HCT116 (cell line): ENCODE measurements at places on chromosomes 13 and 19.
A peak's percentile ranks its signal among the peaks of the same experiment; 100 is the strongest.

GRCh38 chr13:37417060-37417441 lies 181.5 kb downstream of the POSTN start:
- no peak for DNase-seq

DNA sequence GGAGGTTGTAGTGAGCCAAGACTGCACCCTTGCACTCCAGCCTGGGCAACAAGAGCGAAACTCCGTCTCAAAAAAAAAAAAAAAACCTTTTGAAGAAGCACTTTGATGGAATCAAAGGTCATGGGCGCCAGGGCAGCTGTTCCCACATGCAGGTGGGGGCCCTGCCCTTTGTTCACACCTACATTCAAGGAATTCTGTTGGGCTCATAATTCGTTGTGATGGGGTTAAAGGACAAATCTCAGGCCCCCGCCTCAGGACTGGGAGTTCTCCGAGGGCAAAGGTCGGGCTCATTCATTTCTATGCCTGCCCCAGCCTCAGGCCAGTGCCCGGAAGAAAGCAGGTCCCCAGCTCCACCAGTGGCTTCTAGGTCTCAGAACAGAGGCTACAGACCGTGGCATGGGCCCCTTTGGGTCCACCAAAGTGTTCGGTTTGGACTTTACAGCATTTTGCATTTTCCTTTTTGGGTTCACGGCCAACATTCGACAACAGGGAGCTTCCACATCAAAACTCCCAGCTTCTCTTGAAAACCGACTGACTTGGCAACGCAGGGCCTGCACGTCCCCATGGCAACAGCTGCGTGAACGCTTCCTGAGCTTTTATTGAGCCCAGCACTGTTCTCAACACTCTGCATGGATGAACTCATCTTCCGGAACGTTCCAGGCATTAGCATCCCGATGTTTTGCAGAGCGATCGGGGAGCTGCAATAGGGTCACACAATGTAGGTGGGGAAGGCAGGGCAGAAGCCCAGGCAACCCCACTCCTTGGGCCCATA lies 10.1 kb upstream of the GTF2F1 start:
- DNase-seq, result no peak

- DNase-seq, result no peak
Measured at GRCh38 chr13:109485136-109485794, 301.1 kb downstream of the IRS2 start.

GRCh38 chr13:38262211-38262610 lies 87.4 kb upstream of the UFM1 start:
- no peak for DNase-seq

DNA sequence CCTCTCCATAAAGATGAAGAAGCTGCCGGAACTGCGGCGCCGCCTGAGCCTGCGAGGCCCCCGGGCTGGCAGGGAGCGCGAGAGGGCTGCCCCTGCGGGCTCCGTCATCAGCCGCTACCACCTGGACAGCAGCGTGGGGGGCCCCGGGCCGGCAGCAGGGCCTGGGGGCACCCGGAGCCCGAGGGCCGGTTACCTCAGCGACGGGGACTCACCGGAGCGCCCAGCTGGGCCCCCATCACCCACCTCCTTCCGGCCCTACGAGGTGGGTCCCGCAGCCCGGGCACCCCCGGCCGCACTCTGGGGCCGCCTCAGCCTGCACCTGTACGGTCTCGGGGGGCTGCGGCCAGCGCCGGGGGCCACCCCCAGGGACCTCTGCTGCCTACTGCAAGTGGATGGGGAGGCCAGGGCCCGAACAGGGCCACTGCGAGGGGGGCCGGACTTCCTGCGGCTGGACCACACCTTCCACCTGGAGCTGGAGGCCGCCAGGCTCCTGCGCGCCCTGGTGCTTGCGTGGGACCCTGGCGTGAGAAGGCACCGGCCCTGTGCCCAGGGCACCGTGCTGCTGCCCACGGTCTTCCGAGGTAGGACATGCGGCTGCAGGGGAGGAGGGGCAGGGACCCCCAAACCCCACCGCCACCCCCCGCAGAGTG lies 2.7 kb downstream of the SYDE1 start:
- no peak for DNase-seq

DNA sequence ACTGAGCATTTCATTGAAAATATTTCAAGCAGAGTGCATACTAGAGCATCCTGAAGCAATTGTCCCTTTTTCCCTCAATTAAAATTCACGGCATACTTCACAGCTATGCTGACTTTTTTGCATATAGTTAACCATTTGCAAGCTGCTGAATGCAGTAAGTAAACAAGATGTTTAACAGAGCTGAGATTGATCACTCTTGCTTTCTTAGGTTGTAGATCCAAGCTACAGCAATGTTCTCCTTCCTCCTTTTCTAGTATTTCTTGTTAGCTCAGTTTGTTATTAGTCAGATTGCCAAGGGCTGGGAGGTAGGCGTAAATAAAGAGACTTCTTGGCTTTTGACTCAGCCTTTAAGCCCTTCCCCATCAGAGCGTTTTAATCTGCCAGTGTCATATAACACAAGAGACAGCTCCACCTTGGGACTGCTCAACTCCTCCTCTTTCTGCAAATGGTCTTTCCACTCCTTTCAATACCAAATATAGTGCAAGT lies at the start of gene SLITRK6:
Gene SLITRK6, minus strand, starts transcription at position 323 of the 486 bp plus-strand sequence. CDS start 2,911 bp downstream, outside the sequence.
- peak; percentile 15 for DNase-seq

DNA sequence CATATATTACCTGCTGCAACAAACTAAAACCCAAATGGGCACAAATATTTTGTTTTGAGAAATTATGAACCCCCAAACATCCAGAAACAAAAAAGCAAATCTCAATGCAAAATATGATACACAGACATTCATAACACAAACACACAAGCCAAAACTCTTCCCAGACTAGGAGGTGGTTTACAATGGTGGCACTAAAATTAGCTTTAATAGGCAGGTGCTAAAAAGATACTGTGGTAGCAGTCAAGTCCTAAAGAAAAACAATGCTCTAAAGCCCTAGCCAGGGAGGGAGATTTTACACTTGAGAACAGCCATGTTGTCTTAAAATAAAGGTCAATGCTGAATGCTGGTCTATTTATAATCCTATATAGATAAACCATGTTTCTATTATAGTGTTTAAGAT lies 65.0 kb downstream of the DOCK9 start:
- DNase-seq, result no peak

DNA sequence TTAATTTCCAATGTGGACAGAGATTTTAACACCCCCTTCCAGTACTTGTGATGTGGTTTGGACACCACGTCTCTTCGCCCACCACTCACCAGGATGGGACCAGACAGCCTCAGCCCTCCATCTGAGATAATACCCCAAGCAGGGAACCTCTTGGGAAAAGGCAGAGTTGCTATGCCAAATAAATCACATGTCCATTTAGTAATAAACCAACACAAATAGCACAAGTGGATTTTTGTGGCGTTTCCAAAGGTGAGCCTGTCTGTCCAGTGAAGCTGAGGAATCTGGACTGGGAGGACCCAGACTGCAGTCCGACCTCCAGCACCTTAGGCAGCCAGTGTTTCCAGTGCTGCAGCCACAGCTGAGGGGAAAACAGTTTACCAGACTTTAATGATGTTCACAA lies 34.1 kb upstream of the GAS6 start:
- DNase-seq, result no peak

DNA sequence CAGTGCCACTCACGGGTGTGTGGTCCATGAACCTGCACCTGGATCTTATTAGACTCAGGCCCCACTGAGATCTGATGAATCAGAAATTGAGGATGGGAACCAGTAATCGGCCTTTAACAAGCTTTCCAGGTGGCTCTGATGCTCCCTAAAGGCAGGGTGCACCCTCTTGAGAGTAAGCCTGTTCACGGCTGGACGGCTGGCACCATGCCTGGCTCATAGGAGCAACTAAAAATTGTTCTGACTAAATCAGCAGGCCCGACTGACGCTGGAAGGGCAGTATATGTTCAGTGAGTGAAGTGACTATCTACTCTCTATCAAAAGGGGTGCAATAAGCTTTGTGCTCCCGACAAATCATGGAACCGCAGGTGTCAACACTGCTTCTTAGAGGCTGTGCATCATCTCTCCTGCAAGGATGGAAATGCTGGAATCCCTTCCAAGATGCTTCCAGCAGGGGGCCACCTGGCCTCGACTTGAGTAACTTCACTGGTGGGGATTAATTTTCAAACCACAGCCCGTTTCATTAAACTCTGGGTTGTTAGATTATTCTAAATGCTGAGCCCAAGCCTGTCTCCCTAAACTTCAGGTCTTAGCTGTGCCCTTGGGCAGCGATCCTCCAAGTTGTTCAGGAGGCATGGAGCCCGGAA lies 28.4 kb downstream of the TMTC4 start:
- peak; percentile 15 for DNase-seq

- DNase-seq, result peak; percentile 42
Measured at GRCh38 chr19:10587022-10587838, at the start of gene AP1M2. Gene AP1M2 (minus strand): TSS chr19:10587312. CDS start chr19:10587231, 81 bp downstream.

DNA sequence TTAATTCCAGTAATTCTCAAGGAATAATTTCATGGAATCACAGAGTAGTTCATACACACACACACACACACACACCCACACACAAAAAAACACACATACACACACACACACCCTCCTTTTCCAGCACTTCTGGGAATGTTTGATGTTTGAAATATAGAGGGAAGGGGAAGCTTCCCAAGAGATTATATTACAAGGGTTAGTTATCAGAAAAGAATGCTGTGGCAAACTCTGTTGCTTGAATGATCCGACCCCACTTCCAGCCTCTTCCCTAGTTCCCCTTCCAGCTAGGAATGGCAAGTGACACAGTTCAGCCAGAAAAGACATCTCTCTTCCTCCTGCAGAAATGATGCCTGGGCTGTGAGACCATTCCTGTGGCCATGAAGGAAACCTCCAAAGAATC lies 49.9 kb downstream of the KCTD12 start:
- DNase-seq, result no peak

DNA sequence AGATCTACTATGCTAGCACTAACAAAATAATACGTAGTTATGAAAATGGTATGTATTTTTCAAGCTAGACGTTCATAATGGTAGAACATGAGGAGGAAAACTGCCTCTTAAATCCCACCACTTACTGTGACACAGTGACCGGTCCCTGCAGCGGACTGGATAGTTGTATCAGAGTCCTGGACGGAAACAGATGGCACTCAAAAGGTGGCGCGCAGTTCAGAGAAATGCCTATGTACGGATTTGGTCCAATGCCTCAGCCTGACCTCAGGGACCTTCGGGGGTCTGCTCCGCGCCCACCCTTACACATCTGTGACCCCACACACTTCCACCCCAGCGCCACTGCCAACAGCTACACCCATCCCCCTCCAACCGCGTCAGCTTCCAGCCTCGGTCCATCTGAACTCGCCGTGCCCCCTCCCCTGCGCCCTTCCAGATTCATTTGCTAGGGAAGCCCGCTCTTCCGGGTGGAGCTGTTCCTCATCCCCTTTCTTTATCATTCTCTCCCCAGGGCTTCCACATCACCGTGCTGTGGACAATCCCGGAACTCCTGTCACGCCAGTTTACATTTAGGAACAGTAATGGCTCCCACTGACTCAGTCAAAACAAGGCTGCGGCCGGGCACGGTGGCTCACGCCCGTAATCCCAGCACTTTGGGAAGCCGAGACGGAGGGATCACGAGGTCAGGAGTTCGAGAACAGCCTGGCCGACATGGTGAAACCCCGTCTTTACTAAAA lies 792 bp upstream of the LENG8 start:
- DNase-seq, result no peak

DNA sequence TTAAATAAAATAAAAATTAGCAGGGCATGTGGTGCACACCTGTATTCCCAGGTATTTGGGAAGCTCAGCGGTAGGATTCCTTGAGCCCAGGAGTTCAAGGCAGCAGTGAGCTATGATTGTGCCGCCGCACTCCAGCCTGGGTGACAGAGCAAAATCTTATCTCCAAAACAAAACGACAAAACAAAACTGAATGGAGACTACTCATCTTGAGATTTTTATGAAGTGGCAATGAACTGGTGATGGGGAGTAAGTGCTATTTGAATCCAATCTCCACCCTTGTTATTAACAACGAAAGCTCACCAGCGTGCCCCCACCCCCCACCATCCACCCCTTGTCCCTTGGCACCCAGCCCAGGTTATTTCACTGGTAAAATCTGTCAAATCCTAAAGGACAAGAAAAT lies 45.2 kb upstream of the URI1 start:
- no peak for DNase-seq

- DNase-seq, result no peak
Measured at GRCh38 chr13:96379967-96380366, 290.1 kb downstream of the HS6ST3 start.

DNA sequence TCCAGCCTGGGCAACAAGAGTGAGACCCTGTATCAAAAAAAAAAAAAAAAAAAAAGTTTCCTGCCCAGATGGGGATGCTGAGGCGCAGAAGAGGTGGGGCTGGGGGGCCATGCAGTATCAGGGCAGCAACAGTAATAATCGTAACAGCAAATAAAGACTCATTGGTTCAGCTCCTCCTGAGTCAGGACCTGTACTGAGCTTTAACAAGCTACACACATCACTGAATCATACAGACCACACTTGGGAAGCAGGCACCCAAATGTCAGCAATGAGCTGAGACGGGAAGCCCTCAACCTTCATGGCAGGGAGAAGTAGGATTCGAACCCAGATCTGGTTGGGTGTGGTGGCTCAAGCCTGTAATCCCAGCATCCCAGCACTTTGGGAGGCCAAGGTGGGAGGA lies 10.6 kb upstream of the DPF1 start:
- DNase-seq, result no peak

DNA sequence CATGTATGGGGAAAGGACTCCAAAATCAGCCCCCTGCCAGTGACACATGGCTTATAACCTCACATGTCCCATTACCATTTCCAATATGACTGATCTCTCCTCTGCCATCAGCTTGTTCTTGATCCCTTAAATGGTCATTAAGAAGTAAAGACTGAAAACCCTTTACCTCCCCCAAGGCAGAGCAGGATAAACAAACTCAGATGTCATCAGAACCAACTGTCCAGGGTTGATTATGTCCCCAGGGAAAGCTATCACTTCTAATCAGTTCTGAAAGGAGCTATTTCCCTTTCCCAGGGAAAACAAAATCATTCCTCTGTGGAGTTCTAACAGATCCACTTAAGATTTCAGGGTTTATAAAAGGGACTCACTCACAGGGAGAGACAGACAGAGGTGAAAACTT lies 350.9 kb downstream of the SUCLA2 start:
- no peak for DNase-seq

- DNase-seq, result no peak
Measured at GRCh38 chr13:98083936-98084335, 59.0 kb upstream of the FARP1 start.
